SK-N-DZ (cell line): ENCODE measurements at places on chromosomes 6 and 20.

- no peak for DNase-seq
Observed at GRCh38 chr6:50096296-50096695, 46.6 kb upstream of the DEFB112 start.

DNA sequence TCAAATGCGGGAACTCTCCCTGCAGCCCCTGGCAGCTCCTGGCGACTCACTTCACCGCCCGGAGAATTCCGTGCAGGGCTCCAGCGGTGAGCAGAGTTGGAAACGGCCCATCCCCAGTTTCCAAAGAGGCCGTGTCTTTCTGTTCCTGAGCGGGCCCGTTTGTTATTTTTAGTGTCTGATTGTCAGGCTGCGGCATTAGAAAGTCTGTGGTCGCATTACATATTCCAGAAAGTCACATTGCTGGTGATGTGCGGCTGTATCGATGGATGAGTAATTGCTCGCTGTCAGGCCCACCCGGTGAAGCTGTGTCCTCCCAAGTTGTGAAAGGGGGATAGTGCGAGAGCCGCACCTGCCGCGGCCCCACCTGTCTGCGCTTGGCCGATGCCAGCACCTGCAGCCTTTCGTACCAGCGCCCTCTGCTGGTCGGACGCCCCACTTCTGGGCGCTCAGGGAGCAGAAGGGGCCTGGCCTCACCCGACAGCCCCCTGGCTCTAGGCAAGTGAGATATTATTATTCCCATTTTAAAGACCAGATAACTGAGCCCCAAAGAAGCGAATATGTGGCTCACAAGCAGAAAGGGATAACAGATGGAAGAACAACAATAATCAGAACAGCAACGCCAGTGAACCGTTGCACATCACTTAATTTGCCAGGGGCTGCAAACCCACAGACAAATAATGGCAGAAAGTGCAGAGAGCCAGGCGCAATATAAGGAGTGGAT lies 244.9 kb downstream of the TSHZ2 start:
- DNase-seq: peak; percentile 61

DNA sequence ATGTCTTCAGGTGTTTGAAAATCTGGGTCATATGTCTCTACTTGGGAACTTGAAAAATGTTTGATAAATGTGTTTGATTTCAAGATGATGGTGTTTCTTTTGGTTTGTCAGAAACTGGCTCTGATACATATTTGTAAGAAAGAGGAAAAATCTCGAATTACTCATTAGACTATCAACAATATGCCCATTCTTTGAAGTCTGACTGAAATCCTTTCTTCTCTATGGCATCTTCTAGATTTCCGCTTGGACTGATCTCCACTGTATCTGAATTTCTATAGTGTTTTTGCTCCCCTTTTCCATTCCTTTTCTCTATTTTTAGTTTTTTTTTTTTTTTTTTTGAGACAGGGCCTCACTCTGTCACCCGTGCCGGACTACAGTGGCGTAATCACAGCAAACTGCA lies 1096.5 kb downstream of the KIF16B start:
- DNase-seq: no peak

- no peak for DNase-seq
Observed at GRCh38 chr6:112156668-112157067, 69.3 kb downstream of the FAM229B start.

DNA sequence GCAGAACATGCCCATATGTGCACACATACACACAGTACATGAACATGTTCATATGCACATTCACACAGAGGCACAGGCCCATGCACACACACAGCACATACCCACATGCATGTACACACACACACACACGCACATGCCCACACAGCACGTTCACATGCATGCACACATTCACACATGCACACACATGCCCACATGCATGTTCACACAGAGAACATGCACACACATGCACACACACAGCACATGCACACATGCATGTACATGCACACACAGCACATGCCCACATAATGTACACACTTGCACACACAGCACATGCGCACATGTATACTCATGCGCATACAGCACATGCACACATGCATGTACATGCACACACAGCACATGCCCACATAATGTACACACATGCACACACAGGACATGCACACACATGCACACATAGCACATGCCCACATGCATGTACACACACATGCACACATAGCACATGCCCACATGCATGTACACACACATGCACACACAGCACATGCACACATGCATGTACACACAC lies 25.9 kb downstream of the RNASET2 start:
- no peak for DNase-seq

DNA sequence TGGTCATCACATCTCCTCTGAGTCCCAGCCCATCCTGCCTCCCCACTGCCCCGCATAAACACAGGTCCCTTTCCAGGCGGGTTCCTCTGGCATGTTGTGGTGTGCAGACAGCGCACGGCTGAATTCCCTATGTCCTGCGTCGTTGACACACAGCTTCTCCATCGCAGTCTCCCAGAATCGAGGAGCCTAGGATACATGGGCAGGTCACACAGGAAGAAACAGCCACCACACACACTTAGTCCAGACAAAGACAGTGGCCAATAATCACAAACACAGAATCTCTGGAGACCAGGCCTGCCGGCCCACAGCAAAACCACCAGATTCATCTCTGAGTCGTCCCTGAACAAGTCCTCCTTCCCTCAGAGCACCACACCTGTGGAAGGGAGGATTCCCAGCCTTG lies 34.8 kb downstream of the SCML4 start:
- DNase-seq: no peak

- no peak for DNase-seq
Observed at GRCh38 chr6:89385846-89386245, 26.2 kb downstream of the RRAGD start.

DNA sequence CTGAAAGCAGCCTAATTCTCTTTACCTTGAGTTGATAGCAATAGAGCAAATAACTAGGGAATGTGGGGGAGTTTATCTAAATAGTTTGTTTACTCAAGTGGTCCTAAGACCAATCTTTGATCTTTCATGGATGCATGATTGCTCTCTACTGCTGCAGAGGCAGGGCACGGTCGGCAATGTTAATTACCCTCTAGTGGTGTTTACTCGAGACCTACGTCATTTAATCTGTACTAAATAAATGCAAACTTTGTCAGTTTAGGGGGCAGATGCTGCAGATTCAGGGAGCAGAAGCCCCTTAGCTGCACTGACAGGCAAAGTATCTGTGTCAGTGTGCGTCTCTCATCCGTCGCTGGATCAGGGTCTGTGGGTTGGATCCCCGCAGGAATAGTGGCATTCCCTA lies 6.9 kb downstream of the RTN4IP1 start:
- DNase-seq: no peak

DNA sequence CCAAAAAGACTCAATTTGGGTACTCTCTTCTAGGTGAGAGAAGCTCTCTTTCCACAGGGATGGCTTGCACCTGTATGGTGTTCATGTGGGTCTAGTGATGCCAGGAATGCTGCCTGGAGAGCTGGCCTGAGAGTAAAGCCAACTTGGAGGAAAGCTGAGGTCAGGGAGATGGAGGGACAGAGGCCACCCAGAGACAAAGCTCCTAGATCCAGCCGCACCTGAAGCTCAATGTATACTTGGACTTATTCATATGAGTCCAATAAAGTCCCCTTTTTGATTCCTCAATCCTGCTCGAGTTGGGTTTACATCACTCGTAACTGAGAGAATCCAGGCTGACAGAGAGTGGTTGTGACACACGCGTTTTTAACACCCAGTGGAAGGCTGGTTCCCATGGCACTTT lies 33.8 kb downstream of the SULF2 start:
- DNase-seq: no peak

DNA sequence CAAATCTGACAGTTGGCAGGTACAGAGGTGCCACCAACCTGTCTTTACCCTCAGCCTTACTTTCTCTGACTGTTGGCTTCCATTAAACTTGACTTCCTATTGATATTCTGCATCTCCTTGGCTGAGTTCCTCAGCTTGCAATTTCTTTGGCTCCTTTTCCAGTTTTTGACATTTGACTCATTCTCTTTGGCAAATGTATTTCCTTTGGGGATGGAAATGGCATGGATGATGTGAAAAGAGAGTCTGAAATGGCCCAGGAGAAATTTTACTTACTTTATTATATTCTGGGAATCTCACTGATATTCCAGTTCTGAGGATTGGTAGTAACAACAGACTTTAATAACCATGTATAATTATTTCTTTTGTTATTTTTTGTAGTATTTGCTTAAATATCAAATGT lies 255.2 kb downstream of the CD109 start:
- no peak for DNase-seq

- DNase-seq: no peak
Observed at GRCh38 chr6:14275493-14275851, 157.9 kb downstream of the CD83 start.

GRCh38 chr20:62269871-62270270 lies 31.6 kb downstream of the OSBPL2 start:
- DNase-seq: no peak

- no peak for DNase-seq
Observed at GRCh38 chr6:131828080-131828479, 20.3 kb downstream of the ENPP1 start.

DNA sequence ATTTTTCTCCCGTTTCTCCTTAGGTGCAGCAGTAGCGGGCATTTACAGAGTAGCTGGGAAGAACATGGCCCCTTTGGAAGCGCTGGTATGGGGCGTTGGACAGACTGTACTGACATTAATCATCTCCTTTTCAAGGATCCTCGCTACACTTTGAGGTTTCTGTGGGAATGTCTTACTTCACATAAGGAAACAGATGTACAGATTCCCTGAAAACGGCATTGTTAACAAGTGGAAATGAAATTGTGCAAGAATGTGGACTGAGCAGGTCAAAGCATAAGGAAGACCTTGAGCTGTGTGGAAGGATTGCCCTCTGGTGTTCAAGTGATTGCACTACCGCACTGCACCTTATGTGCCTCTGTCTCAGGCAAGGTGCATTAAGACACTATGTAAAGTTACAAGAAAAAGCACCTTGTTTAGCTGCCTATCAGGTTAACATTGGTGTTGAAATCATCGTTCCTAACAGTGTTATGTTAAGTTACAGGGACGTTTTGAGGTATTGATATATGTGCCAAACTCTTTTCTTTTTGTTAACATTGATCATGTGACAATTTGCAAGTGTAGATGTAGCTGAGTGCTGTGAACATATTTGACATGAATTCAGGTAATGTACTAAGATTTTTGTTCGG lies 38.0 kb downstream of the TMEM170B start:
- peak; percentile 57 for DNase-seq

DNA sequence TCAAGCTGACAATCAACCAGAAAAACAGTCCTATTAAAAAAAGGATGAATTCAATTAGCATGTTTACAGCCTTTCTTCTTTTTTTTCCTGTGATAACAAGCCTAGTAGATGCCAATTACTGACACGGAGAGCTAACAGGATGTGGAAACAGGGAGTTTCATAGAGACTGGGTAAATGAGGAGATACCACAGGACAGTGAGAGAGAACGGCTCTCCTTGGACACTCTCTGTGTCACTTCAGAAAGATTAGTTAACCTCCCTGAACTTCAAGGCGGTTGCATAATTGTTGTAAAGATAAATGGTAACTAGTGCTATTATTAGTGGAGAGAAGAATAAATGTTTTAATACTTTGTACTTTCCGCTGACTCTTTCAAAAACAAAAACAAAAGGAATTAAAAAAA lies 14.8 kb downstream of the SLC17A5 start:
- DNase-seq: no peak

DNA sequence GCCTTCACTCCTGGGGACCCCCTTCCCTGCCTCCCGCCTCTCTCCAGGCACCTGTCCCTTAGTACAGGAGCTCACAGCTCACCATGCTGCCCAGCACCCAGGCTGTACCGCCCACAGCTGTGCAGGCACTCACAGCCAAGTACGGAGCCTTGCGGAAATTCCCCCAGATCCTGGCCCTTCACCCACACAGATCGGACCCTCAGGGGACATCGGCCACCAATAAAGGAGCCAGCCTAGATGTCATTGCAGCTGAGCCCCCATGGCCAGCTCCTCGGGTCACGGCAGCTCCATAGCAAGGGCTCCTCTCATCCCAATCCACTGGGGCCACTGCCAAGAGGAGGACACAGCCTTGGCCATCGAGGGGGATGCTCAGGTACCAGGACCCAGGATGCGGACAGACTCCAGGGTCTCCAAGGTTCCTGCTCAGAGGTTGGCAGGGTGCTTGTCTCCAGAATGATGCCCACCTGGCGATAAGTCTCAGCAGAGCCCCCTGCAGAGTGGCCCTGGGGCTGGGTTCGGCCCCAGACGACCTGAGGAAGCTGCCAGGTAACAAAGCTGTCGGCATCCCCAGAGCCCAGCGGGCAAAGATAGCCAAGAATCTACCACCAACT lies 82.3 kb downstream of the YTHDF1 start:
- no peak for DNase-seq

DNA sequence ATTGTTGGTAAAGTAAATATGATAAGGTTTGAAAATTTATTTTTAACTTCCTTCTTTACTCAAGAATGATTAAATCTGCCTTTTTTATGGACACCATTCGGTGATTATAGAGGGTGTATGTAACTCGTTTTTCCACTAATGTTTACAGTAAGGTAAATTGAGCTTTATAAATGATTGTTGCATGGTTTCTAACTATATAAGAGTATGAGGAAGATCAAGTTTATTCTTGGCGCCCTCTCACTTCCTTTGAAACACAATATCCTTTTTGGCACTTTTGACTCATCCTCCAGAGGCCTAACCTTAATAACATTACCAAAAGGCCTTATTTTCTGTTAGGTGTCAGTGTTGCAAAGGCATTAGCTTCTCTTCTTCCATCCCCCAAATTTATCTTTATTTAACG lies 41.8 kb upstream of the MTRF1L start:
- no peak for DNase-seq
